ENCODE measurements at places on chromosomes 2 and 18. TPM values are rescaled to one million over a fixed set of nuclear protein-coding genes. Genes with fewer than 3 reads are reported as not detected.

GRCh38 chr2:85453571-85453970 lies 35.1 kb downstream of the SH2D6 start:
- no peaks in the 10 kb centered on the region for H3K27me3 ChIP-seq
- no peaks in the 10 kb centered on the region for H3K4me1 ChIP-seq
- H3K4me3 ChIP-seq, result no peak overlapping the region
- H3K36me3 ChIP-seq, result no peaks in the 10 kb centered on the region

COLEC11 gene
- 9.9 TPM for total RNA-seq

CROCC2 gene
- not detected for total RNA-seq

GRCh38 chr2:151947813-151948165 lies 119.6 kb upstream of the ARL5A start:
- H3K27ac ChIP-seq, result peak overlapping the region; percentile 4
- H3K4me3 ChIP-seq, result peak overlapping the region; percentile 29
- DNase-seq, result no peak
- no peaks in the 10 kb centered on the region for H3K27me3 ChIP-seq
- no peaks in the 10 kb centered on the region for H3K36me3 ChIP-seq

- no peak overlapping the region for H3K27ac ChIP-seq
- DNase-seq, result no peak
- H3K36me3 ChIP-seq, result no peaks in the 10 kb centered on the region
- no peaks in the 10 kb centered on the region for H3K27me3 ChIP-seq
- no peak overlapping the region for H3K4me3 ChIP-seq
Observed at GRCh38 chr18:44941516-44941915, 260.8 kb downstream of the SETBP1 start.

B3GNT2 gene
- total RNA-seq, result 20.8 TPM

DNA sequence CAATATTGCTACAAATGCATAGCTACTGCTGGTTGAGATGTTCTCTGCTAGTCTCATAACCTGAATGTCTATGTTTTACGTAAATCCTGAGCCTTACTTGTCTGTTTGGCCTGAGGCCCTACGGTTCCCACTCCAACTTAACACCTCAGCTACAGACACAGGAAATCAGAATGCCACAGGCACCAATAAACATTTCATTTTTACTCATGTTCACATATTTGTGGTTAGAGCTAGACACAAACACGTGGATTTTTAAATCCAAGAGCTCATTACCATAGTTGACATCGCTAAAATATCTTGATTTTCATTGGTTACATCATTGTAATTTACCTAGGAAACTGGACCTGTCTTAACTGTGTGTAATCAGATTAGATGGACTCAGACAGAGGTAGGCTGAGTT lies 263.8 kb upstream of the CDH19 start:
- no peaks in the 10 kb centered on the region for H3K27me3 ChIP-seq
- no peak for DNase-seq
- no peak overlapping the region for H3K4me3 ChIP-seq
- H3K4me1 ChIP-seq, result no peaks in the 10 kb centered on the region
- H3K27ac ChIP-seq, result no peak overlapping the region

TLX2 gene
- total RNA-seq, result not detected

- H3K27ac ChIP-seq, result peak overlapping the region; percentile 80
- DNase-seq, result no peak
- H3K36me3 ChIP-seq, result no peaks in the 10 kb centered on the region
- peak overlapping the region; percentile 56 for H3K4me3 ChIP-seq
Observed at GRCh38 chr2:137964859-137965459, 686 bp downstream of the HNMT start.

GRCh38 chr2:78024996-78025395 lies 502.8 kb upstream of the LRRTM4 start:
- H3K27me3 ChIP-seq, result no peaks in the 10 kb centered on the region
- H3K27ac ChIP-seq, result no peak overlapping the region
- H3K4me1 ChIP-seq, result no peaks in the 10 kb centered on the region

- no peak overlapping the region for H3K27ac ChIP-seq
- H3K4me1 ChIP-seq, result no peaks in the 10 kb centered on the region
- no peaks in the 10 kb centered on the region for H3K27me3 ChIP-seq
- H3K36me3 ChIP-seq, result no peaks in the 10 kb centered on the region
Observed at GRCh38 chr18:42183746-42184145, 228.7 kb downstream of the PIK3C3 start.
